ENCODE measurements at places on chromosomes 6 and 20.

DNA sequence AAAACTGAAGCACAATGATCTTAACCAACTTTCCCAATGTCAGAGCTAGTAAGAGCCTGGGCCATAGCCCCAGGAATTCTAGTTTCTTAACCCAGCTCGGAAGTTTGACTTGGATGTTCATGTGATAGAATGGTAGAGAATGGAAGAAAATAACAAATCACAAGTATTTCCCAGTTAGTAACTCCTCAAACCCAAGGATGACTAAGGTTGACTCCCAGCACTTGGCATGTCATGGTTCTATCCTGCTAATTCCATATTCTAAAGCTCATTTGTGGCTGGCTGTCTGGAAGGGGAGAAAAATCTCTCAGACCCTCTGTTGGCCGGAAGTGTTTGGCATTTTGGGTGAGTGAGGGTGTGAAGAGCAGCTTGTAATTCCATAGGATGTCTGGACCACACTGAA is 248.7 kb downstream of the RFPL4B start:
- no peak for DNase-seq

- no peak for DNase-seq
Measured at GRCh38 chr6:147805155-147805554, 296.7 kb downstream of the SAMD5 start.

- no peak for DNase-seq
Measured at GRCh38 chr20:20036756-20037155, 15.5 kb downstream of the CRNKL1 start.

GRCh38 chr20:17499041-17499440 is 32.1 kb downstream of the BFSP1 start:
- no peak for DNase-seq

DNA sequence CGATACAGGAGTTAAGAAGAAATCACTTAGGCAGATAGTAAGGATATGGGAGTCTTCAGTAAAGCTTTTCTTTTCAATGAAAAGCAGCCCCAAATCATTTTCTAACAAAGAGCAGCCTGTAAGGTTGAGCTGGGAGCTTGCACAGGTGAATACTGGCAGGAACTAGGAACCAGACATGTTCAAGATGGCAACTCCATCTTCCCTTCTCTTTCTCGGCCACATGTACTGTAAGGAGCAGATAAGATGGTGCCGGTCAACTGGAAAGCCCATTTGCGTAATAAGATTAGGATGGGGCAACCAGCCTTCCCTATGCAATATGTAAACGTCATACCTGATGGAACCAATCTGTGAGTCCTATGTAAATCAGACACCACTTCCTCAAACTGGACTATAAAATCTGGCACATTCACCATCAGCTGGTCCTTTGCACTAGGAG is 46.2 kb upstream of the RNGTT start:
- no peak for DNase-seq

DNA sequence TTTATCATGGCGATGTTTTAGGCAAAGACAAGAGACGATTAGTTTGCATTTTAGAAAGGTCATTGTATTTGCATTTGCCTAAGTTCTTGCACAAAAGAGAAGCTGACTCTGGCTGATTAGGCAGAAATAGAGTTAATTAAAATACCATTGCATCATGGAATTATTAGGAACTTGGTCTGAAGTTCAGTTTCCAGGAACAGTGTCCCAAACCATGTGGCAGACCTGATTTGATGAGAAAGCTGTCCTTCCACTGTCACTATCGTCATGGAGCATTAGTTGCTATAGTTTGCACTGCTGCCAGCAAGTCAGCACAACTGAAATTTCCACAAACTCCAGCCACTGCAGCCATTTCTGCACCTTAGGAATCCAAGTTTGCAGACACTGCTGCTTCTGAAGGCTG is 24.3 kb upstream of the MCUR1 start:
- no peak for DNase-seq

- peak; percentile 71 for DNase-seq
Measured at GRCh38 chr6:137496909-137497720, 2.9 kb upstream of the OLIG3 start.

GRCh38 chr6:6925391-6926164 is 182.2 kb upstream of the RREB1 start:
- no peak for DNase-seq

DNA sequence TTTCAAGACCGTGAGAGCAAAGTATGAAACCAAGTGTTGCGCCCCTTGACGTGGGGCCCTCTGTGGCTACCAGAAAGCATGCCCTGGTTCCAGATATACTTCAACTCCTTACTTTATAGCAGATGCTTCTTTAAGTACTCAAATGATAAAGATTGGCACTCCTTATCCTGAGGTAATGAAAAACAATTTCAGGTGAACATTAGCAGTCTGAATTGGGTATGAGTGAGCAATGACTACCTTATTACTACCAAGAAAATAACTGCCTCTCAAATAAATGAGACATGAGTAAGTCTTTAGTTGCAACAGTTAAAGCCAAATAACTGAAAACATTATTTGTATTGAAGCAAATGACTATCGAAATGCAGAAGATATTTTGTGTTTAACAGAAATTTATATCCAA is 408.7 kb downstream of the MMUT start:
- no peak for DNase-seq

- DNase-seq = no peak
Measured at GRCh38 chr6:144353871-144354314, 68.8 kb downstream of the UTRN start.

DNA sequence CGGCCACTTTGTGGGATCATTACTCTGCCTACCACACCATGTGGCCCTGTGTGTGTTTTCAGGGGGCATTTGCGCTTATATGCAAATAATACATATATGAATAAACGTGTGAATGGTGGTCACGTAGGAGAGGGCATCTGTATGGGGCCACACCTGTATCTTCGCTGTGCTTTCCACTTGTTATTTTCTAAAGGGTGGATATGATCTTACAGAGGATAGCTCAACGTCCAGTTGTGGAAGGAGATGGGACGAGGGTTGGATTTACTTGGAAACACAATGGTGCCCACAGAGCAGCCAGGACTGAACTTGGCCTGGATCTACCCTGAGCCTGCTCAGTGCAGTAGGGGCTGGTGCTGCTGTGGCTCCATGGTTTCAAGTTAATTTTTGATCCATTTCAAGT is 93.3 kb downstream of the YTHDF1 start:
- DNase-seq = no peak

DNA sequence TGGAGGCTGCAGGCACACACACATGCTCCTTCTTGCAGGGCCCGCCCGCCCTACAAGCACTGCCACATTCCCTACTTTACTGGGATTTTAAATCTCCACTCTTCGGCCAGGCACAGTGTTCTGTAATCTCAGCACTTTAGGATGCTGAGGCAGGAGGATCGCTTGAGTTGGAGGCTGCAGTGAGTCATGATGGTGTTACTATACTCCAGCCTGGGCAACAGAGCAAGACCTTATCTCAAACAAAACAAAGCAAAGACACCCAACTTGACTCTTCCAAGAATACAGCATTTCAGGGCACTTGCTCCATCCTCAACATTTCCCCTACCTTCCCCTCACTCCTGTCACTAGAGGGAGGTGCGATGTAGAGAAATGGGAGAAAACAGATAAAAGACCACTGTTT is 194.0 kb downstream of the MYLK4 start:
- no peak for DNase-seq

- no peak for DNase-seq
Measured at GRCh38 chr20:32600681-32601237, 15.6 kb upstream of the NOL4L start.

GRCh38 chr6:138498629-138499302 is 528 bp downstream of the NHSL1 start:
- no peak for DNase-seq

DNA sequence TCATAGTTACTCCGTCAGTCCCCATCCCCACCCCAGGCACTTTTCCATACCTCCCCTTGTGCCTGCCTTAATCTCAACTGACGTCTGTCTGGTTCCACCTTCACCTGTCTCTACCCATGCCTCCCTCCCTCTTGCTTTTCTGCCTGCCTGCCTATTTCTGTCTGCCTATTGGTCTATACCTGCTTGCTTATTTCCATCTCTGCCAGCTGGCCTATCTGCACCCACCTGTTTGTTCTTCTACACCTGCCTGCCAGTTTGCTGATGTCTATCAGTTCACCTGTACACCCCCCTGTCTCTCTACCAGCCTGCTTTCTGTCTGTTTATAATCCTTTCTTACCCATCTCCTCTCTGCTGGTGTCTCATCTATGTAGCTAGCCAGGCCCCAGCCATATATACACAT is 87.5 kb downstream of the RALGAPA2 start:
- DNase-seq = no peak

GRCh38 chr6:15905488-15906419 is 223.1 kb upstream of the MYLIP start:
- no peak for DNase-seq

DNA sequence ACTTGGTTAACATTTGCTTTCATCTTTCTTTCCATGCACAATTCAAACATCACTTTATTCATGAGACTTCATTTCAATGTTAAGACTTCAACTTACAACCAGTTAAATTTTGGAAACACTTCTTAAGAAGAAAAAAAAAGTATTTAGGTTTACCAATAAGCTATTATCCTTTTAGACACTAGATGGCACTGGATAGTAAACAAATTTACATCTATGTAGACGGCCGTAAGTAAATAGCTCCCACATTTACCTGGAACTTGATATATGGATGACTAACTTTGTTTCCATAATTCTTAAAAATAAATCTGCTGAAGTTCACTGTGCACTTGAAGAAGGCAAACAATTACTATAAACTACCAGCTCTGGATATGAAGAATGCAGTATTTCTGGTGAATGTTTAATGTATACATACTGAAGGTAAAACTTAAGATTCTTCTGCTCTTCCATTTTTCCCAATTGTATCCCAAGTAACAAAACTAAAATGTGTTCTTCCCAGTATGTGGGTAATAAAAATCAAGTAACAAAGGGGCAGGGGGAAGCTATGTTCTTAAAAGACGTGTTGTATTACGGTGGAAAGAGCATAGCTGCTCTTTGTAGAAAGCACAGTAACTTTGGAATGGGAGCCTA is 130.6 kb upstream of the C6orf118 start:
- DNase-seq = no peak

DNA sequence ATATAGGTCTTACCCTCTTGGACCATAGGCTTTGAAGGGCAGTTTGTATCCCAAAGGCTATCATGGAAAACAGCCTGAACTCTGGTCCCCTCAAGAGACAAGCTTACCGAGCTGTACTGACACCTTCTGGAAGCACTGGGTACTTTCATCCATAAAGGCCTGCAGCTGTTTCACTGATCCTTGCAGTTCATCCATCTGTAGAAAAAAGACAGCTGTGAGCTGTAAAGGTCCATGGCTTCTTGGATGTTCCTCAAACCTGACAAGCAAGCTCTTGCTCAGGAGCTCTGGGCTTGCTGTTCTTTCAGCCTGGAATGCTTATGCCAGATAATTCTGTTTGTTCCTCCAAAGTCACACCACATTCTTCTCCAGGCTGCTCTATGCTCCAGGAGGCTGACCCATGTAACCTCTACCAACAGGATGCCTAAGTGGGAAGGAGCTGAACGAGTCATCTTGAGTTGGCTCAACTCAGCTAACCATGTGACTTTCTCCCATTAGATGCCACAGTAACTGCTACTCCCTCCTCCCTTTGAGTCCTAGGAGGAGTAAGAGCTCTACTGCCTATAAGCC is 8.8 kb upstream of the NDRG3 start:
- DNase-seq = no peak

GRCh38 chr20:10739566-10739965 is 65.8 kb upstream of the JAG1 start:
- no peak for DNase-seq

DNA sequence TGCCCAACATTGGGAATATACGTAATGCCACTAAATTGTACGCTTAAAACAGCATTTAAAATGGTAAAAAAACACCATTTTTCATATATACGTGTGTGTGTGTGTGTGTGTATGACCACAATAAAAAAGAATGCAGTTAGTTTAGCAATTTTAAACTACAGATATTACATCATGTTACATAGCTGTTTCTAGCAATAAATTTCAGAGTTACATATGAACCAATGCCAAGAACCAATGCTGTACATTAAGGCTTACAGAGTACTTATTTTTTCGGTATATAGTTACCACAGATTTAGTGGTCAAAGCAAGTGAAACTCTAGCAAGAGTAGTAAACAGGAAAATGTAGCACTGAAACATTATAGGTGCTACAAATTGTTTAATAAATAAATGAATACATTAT is 119.3 kb downstream of the PDE10A start:
- DNase-seq = no peak

DNA sequence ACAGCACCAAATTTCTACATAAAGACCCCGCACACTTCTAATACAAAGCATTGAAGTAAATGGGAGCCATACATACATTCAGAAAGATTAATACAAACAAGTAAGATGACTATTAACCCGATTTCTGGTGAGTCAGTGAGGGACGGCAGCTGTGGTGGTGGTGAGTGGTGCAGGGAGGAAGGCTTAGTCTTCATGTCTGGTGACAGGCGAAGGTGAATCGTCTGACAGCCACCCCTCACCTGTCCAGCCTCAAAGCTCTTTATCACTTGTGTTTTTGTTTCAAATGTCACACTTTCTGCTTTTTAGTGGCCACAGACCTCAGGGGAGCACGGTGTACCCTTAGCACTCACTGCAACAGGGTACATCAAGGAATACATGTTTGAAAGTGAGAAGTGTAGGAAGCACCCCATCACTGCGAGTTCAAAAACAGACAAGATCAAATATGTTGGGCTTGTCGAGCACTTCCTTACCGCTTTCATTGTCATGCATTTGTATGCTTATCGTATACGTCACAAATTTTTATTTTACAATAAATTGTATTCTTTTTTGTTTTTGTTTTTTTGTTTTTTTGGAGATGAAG is 63.5 kb downstream of the IRF4 start:
- no peak for DNase-seq

- DNase-seq = no peak
Measured at GRCh38 chr6:5205035-5205507, 55.7 kb downstream of the LYRM4 start.

DNA sequence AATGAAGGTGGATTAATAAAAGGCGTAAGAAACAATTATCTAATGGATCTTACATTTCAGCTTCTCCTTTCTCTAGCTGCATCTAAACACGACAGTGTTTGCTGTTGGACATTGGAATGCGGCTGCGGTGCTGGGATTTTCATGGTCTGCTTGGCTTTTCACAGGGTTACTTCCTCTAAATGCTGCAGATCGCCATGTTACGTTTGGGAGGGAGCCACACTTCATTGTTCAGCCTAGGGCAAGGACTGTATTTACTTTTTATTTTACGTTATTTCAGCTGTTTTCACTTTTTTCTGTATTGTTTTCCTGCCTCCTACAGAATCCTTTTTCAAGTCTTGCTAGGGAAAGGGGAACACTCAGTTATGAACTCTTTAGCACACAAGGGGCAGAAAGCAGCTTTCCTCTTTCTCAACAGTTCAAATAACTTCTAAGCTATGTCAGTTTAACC is 97.9 kb upstream of the MTHFD1L start:
- no peak for DNase-seq

Data from H1 (cell line).